ENCODE measurements at places on chromosomes 5 and 9.
A peak's percentile ranks its signal among the peaks of the same experiment; 100 is the strongest.

GRCh38 chr5:154801083-154801482 lies 45.9 kb downstream of the LARP1 start:
- no peak for DNase-seq

- no peak for DNase-seq
Observed at GRCh38 chr9:68551191-68551590, 10.5 kb upstream of the TMEM252 start.

- DNase-seq: no peak
Observed at GRCh38 chr5:50967009-50967562, 300.6 kb downstream of the PARP8 start.

DNA sequence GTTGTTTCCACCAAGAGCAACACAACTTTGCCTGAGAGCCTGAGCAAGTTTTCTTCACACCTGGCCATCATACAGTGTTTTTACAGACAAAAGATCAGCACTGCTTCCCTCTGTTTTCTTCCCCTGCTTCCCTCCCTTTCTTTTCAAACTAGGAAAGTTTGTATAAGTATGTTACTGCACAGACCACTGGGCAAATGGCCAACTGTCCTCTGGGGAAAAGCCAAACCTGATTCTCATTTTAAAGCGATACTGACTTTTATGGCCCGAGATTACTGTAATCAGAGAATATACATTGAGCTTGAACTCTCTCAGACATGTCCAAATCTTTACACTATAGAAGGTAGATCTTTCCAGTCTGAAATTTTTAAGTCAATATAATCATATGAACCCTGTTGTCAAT lies 415.0 kb downstream of the NFIB start:
- DNase-seq: no peak

GRCh38 chr5:65070026-65070425 lies 301.3 kb downstream of the CWC27 start:
- no peak for DNase-seq

GRCh38 chr9:81137976-81138568 lies 551.3 kb downstream of the TLE1 start:
- no peak for DNase-seq

DNA sequence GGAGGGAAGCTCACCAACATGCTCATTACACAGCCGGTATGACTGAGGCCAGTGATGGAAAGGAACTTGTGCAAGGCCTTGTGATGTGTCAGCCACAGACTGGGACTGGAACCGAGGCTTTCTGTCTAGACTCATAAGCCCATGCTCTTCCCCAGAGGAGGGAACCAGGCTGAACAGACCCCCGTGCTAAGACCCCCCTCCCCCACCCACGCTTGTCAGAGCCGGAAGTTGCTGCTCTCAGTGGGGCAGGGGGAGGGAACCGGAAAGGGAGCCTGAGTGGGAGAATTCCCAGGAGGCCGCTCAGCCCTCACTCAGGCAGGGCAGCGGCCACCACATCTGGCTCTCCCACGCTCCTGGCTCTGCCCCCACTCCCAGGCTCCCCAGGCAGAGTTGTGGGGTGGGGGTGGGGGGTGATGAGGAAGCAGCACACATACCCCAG lies 4.1 kb upstream of the PDGFRB start:
- no peak for DNase-seq

- DNase-seq: no peak
Observed at GRCh38 chr5:10261065-10261464, 11.0 kb downstream of the CCT5 start.

- no peak for DNase-seq
Observed at GRCh38 chr5:113421693-113422092, 13.1 kb downstream of the TSSK1B start.

GRCh38 chr5:8879248-8879647 lies 666.6 kb downstream of the SEMA5A start:
- no peak for DNase-seq

DNA sequence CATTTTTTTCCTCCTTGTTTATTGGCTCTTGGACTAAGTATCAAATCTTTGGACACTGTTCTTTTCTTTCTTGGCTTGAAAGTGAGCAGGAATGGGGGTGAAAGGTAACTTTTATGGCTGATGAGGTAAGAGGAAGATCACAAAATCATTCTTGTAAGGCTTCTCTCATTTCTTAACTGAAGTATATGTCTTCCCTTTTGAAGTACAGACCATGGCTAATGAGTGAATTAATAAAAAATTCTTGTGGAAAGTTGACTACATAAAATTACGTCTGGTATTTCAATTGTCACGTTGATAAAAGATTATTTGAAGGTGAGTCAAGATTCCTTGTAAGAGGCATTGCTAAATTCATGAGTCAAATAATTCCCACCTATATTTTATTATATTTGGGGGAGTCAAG lies 25.1 kb downstream of the VCAN start:
- no peak for DNase-seq

DNA sequence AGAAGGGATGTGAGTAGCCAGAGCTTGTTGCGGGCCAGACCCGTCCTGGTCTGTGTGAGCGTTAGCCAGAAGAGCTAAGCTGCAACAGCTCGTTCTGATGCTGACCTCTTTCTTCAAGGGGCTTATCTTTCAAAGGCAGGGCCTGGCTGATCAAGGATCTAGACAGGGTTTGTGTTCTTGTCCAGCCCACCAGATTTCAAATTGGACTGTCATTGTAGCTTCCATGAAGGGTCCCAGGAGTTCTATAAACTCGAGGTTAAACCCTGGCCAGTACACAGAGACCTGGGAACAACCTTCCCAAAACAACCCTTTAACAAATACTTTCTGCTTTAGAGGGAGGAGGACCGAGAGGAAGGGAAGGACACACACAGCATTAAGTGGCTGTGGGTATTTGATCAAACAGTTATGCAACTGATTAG lies 153.0 kb upstream of the TUT7 start:
- DNase-seq: no peak

DNA sequence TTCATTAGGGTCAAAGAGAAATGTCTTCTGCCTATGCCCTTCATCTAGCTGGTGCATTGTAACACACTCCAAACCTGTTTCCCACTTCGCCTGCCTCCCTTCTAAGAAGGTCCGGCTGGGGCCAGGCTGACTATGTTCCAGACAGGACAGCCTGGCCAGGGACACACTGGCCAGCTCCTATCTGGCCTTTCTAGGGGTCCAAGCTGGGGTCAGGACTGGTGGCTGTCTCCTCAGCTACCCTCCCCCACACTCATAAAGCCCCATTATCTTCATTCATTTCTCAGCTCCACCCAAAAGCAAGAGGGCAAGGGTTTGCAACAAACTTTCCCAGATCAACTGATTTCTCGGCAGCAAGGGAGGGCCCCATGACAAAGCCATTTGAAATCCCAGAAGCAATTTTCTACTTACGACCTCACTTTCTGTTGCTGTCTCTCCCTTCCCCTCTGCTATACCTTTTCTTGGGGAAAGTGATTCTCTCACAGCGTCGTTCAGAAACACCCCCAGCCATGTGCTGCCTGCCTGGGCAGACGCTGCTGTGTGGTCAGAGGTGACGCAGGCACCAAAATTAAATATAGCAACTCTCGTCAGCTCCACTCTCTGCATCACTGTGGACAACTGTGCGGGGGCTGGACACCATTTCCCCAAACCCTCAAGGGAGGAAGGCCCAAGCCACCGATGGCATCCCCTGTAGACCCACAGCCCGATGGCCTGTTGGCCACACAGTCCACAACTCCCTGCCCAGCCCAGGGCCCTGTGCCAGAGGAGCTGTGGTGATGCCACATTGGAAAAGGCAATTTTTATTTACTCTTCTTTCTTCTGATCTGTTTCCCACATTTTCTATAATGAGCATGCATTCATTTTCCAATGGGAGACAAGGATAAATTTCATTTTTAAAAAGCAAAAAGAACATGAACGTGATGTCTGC lies 6.1 kb downstream of the IL13 start:
- DNase-seq: no peak

DNA sequence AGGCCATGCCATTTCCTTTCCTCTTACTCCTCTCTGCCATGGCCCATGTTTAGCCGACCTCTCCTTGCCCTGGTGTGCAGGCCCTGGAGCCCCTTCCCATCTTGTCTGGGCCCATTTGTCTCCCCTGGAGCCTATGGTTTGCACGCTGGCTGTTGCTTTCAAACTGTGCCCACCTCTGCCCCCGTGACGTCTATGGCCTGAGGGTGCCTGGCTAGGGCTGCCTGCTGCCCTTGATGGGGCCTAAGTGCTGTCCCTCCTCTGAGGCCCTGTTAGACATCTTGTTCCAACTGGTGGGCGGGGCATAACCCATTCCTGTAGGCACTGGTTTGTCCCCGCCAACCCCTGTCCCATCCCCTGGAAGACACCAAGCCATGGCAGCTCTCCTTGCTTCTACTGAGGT lies 22.7 kb upstream of the ENHO start:
- no peak for DNase-seq

- DNase-seq: no peak
Observed at GRCh38 chr5:123543438-123543837, 31.5 kb downstream of the CSNK1G3 start.

GRCh38 chr9:127812936-127813675 lies 10.4 kb downstream of the FPGS start:
- DNase-seq: no peak

GRCh38 chr9:121073038-121073437 lies 1.7 kb upstream of the CNTRL start:
- DNase-seq: no peak

- DNase-seq: no peak
Observed at GRCh38 chr5:5628866-5629606, 206.6 kb downstream of the ICE1 start.

- DNase-seq: no peak
Observed at GRCh38 chr9:16516891-16517290, 353.6 kb downstream of the BNC2 start.

DNA sequence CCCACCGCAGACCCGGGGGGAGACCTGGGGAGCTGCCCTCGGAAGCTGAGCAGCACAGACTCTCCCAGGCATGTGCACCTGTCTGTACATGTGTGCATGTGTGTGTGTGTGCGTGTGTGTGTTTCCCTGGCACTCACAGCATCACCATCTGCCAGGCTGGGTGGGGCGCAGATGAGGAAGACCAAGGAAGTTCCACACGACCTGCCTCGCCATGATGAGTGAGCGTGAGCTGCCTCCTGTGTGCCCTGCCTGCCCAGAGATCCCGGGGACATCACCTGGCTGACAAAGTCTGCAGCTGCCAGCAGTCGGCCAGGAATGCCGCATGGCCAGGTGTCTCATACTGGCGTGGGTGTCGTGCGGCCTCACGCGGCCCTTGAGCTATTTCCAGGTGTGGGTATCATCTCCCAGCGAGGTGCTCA lies 4.0 kb upstream of the GPSM1 start:
- no peak for DNase-seq

DNA sequence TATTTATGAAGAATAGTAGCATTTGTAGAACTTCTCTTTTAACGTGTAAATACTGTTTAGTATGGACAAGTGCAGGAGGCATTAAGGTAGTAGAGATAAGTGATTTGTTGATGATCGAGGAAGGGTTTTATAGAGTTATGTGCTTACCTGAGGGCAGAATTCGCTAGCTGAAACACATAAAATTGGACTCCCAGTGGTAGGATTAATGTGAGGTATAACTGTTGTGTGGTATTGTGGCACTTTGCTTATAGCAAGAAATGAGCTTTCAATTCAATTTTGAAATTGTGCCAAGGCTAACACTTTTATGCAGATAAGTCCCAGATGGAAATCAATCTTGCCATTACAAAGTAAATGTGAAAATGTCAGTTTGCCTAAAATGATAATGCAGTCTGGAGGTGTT lies 1.2 kb downstream of the AP3S1 start:
- no peak for DNase-seq

DNA sequence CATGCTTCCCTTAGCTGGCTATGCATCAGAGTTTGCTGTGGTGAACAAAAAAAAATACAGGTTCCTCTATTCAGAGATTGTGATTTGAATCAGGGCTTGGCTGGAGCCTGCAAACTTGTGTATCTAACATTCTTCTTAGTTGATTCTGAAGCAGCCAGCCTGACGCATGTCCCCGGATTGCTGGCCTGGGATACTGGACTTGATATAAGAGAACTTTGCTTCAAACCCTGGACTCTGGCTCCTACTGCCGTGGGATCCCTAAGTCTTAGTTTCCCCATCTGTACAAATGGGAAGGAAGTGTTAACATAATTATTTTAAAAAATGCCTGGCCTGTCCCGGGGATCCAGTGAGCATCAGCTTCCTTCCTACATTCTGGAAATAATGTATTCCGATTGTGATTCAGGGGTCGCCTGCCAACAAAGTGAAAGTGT lies 292.8 kb downstream of the ARHGEF28 start:
- no peak for DNase-seq

- peak; percentile 57 for DNase-seq
Observed at GRCh38 chr5:119318256-119318894, 37.4 kb upstream of the TNFAIP8 start.

DNA sequence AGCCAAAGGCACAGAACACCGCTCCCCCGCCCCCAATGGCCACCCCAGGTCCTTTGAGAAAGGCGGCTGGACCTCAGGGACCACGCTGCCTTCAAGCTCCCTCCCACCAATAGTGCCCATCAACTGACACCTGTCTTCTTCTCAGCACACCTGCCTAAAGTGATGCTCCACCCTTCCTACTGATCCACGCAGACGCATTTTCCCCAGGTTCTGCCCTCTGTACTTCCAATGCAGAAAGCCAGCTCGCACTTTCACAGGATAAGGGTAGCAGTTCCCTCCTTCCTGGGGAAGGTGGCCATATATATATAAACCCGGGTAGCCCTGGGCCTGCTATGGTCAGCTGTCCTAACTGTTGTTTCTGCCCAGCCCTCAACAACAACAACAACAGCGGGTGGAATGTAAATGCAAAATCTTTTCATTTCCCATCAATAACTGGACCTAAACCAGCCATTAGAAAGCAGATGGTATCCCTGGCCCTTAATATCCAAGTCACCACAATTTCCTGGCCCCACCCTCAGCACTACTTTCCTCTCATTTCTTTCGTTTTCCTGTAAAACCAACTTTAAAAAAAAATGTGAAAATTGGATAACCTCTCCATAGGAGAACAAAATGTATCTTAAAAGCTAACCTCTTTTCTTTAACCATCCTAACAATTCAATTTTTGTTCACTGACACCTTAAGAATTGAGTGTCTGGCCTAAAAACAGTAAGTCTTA lies 1.7 kb downstream of the GOLM1 start:
- DNase-seq: no peak

DNA sequence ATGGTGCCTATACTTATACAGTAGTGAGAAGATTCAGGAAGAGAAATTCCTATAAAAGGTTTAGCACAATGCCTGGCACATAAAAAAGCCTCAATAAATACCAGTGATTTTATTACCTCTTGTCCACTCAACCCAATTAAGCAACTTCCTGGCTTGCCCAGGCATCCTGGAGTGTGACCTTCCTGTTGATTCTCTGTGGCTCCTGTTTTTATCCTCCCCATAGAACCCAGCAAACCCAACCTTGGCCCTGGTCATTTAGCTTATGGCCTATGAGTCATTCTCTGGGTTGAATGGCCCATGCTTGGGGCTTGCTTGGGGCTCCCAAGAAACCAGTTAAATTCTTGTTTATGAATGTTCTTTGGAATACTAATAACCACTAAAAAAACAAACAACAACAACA lies 21.4 kb upstream of the SPARC start:
- DNase-seq: no peak

- peak; percentile 52 for DNase-seq
Observed at GRCh38 chr9:130107234-130107861, 53.6 kb downstream of the GPR107 start.

DNA sequence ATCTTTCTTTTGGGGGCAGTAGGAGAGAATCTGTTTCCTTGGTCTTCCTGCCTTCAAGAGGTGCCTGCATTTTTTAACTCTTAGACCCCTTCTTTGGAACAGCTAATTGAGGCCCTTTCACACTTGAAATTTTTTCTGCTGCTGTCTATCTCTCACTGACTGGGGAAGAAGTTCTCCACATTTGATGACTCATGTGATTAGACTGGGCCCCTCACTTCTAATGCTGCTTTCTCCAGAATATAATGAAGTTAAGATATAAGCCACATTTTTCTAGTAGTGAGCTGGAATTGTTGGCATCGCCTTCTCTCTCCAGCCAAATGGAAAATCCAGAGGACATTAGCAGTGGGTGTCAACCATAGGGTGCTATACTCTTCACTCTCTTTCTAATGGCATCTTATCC lies 12.4 kb downstream of the ZNF474 start:
- no peak for DNase-seq
